ENCODE measurements at places on chromosomes 5 and 9. TPM values are rescaled to one million over a fixed set of nuclear protein-coding genes. Genes with fewer than 3 reads are reported as not detected.

- H3K4me1 ChIP-seq: peaks cover 99% of the 10 kb centered on the region
- H3K27ac ChIP-seq: peak overlapping the region; percentile 88
- H3K4me3 ChIP-seq: peak overlapping the region; percentile 65
- DNase-seq: no peak
- no peaks in the 10 kb centered on the region for H3K27me3 ChIP-seq
These were observed 78.5 kb downstream of the C9orf152 start for GRCh38 chr9:110129425-110129824.

DNA sequence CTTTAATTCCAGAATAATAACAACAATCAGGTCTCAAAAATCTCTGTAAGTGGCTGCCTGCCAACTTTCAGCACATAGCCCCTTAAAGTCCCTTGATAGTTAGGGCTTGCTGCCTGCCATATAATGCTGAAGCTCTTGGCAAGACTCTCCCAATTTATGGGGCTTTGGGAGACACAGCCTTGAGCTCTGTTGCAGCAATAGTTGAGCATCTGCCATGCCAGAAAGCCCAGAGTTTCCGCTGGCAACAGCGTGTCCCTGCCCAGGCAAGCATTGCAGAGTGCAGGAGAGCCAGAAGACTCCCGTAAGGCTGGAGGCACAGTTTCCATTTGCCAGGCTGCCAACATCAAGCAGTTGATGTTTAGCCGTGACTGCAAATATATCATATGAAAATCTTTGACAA, 678.5 kb upstream of the NUDT12 start:
- no peak overlapping the region for H3K27ac ChIP-seq
- no peak overlapping the region for H3K4me3 ChIP-seq
- no peaks in the 10 kb centered on the region for H3K36me3 ChIP-seq
- no peak for DNase-seq
- H3K4me1 ChIP-seq: no peaks in the 10 kb centered on the region

DNA sequence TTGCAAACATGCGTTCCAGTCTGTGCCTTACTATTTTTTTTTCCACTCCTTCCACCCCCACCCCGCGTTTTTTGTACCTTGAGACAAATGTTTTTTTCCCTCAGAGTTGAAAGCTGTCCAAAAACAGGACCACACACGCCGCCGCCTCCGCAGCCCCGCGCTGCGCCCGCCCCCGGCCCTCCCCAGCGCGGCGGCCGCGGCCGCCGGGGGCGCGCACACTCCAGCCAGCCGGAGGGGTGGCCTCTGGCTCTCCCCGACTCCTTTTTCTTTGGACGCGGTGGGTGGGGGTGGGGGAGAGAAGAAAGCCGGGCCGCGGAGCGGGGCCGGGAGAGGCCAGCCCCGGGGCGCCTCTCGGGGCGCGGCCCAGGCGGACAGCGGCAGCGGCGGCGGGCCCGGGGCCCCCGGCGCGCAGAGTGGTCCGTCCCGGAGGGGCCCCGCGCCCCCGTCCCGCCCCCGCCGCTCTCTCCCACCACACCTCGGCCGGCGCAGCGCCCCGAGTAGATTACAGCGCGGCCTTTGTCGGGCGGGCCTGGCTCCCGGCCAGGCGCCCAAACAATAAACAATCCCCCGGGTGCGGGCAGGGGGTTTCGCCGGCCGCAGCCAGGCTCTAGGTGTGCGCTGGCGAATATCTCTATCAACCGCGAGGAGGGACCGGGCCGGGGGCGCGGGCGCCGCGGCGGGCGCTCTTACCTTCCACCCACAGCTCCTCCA, 10.9 kb downstream of the PTCH1 start:
- H3K36me3 ChIP-seq: no peaks in the 10 kb centered on the region
- peak; percentile 57 for DNase-seq
- peak overlapping the region; percentile 99 for H3K27ac ChIP-seq
- H3K27me3 ChIP-seq: no peaks in the 10 kb centered on the region

Gene OR1L8
- total RNA-seq: not detected

Data from left ventricle myocardium inferior (tissue), 1 donor.